ENCODE measurements at places on chromosomes 1 and 21. TPM values are rescaled to one million over a fixed set of nuclear protein-coding genes. Genes with fewer than 3 reads are reported as not detected.
A peak's percentile ranks its signal among the peaks of the same experiment; 100 is the strongest.

The MOV10 gene
- total RNA-seq, result 77.2 TPM

DNA sequence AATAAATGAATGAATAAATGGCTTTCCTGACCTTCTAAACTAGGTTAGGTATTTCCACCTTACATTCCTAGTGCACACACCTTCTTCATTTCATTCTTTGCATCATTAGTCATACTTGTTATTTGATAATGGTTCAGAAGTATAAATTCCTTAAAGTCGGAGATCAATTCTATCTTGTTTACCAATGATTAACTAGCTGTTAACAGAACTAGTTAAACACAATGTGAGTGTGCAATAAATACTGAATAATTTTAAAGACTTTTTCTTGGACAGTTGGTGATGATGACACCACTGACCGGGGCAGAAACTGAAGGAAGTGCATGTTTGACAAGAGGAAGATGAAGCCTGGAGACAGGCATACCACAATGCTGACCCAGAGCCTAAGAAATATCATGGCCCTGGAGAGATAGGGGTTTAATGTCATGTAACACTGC, 207.1 kb upstream of the DEPDC1 start:
- DNase-seq, result no peak
- H3K4me3 ChIP-seq, result no peak overlapping the region
- no peaks in the 10 kb centered on the region for H3K27me3 ChIP-seq
- no peaks in the 10 kb centered on the region for H3K36me3 ChIP-seq

- H3K4me1 ChIP-seq, result peaks cover 40% of the 10 kb centered on the region
- H3K36me3 ChIP-seq, result peaks cover 57% of the 10 kb centered on the region
- peak; percentile 86 for DNase-seq
- H3K27me3 ChIP-seq, result no peaks in the 10 kb centered on the region
- peak overlapping the region; percentile 86 for H3K4me3 ChIP-seq
Measured at GRCh38 chr1:101238031-101238628, 1.3 kb downstream of the S1PR1 start.

DNA sequence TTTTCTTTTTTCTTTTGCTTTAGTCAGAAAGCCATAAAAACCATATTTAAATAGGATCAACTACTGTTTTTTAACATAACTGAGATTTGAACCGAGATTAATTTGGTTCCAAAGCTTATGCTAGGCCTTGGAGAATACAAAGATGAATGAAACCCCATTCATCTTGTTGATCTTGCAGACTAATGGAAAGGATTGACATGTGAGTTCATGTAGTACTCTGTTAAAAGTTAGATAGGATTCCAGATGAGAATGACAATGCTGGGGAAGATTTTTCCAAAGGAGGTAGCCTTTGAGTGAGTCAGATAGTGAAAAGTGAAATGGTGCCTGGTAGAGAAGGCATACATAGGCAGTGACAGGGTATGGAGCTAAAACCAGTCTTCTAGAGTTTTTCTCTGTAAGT, 22.7 kb downstream of the RBM15 start:
- H3K36me3 ChIP-seq, result peaks cover 32% of the 10 kb centered on the region
- no peak overlapping the region for H3K27ac ChIP-seq
- H3K27me3 ChIP-seq, result no peaks in the 10 kb centered on the region
- H3K4me1 ChIP-seq, result peaks cover 13% of the 10 kb centered on the region
- DNase-seq, result no peak

- no peaks in the 10 kb centered on the region for H3K36me3 ChIP-seq
- DNase-seq, result peak; percentile 72
- H3K4me1 ChIP-seq, result peaks cover 6% of the 10 kb centered on the region
- H3K27me3 ChIP-seq, result peaks cover 37% of the 10 kb centered on the region
- no peak within 1 kb of the TSS for H3K27ac ChIP-seq
- H3K4me3 ChIP-seq, result peak within 1 kb of the TSS; percentile 48
Measured at GRCh38 chr1:39639305-39640130, at the start of gene HEYL. Gene HEYL (minus strand): TSS chr1:39639643. CDS start chr1:39639625, 18 bp downstream.
